ENCODE measurements at places on chromosomes 7 and 10. TPM values are rescaled to one million over a fixed set of nuclear protein-coding genes. Genes with fewer than 3 reads are reported as not detected.

DNA sequence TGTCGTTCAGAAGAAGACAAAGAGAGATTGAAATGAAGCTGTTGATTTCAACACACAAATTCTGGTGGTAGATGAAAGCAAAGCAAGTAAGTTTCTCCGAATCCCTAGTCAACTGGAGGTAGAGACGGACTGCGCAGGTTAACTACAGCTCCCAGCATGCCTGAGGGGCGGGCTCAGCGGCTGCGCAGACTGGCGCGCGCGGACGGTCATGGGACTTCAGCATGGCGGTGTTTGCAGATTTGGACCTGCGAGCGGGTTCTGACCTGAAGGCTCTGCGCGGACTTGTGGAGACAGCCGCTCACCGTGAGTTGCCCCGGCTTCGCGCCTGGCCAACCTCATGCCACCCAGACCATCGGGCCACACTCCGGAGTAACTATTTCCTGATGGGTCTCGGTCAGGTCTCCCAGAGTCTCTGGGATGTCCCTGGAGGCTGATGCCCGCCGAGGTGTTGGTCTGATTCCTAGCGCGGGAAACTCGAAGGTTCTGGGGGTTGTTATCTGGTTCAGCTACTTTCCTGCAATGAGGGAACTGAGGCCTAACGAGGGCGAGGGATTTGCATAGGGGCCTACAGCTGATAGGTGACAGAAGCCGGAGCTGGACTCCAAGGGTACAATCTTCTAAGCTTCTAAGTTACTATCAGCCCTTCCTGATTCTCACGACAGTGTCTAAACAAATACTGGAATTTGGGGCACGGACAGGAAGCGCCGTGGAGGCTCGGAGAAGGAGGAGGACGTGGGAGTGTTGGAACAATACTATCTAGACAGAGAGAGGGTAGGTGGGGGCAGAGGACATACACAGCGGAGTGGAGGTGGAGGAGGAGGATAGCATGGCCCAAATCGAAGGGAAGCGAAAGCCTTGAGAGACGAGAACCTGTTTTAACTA, at the start of gene RPP30:
Gene RPP30, plus strand, starts transcription at position 209 of the 882 bp plus-strand sequence. Its CDS starts 13 bp downstream, at position 222.
- peak; percentile 93 for DNase-seq

DNA sequence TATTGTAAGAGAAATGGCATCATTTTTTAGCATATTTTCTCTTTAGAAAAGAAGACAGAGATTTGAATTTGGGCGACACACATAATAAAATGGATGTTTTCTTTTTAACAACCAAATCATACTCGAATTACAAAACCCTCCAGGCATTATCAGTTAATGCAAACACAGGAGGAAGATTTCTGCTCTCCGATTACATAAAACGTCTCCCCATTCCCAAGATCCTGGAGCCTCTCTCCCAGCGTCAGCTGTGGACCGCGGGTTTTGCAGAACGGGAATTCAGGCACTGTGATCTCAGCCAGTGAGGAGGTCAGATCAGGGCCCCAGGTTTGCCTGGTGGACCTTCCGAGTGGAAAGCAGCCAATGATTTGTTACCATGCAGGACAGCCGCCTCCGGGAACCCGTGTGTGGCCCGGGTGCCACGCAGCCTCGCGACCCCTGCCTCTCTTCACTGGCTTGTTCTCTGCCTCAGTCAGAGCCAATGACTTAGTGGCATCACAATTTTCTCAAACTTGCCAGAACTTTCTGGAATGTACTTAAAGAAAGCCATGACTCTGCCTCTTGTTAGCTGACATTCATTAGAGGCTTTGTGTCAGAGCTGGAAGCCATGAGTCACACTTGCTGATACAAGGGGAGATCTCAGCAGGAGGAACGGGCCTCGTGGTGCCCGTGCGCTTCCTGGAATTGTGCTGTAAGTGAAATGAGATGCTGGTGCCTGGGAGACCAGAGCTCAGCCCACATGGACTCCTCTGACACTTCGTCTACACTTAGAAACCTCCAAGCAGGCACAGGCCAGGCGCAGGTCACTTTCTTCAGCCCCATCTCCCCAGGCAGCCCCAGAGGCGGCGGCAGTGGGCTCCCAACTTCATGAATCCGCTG, 246.1 kb downstream of the KLF6 start:
- peak; percentile 99 for DNase-seq

DNA sequence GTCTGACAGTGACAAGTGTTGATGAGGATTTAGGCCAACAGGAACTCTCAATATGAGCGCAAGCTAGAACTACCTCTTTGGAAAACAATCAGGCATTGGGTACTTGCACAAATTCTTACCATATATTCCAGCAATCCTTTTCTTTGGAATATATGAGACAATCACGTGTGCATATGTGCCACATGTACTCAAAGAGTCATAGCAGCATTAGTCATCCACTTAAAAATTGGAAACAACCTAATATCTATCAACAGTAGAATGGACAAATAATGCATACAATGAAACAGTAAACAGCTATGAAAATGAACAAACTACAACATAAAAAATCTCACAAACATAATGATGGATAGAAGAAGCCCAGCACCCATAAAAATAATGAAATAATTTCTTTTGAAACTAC, 179.7 kb downstream of the GLI3 start:
- peak; percentile 31 for DNase-seq

- no peak for DNase-seq
Measured at GRCh38 chr7:83077328-83077727, 85.4 kb downstream of the PCLO start.

DNA sequence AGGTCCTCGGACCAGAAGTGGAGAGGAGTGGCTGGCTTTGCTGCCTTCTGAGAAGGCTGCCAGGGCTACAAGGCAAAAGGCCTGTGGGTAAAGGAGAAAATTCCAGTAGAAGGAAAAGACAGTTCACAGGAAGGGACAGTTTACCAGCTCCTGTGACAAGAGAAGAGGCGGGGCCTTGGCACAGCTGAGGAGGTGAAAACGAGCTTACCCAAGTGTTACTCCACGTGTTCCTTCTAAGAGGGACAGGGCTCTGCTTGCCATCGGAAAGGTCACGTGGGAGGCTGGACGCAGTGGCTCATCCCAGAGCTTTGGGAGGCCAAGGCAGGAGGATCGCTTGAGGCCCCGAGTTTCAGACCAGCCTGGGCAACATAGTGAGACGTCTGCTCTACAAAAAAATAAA, 129.4 kb upstream of the ZNF746 start:
- no peak for DNase-seq

GRCh38 chr7:88546808-88547207, 212.7 kb upstream of the ZNF804B start:
- peak; percentile 15 for DNase-seq

Gene SYT15B
- 1.9 TPM for total RNA-seq

Gene SVIL
- total RNA-seq = 6.6 TPM

Gene LBX1
- total RNA-seq = not detected

Gene ENTPD1
- total RNA-seq = not detected

GRCh38 chr10:124092860-124093773, at the start of gene CHST15:
CHST15 (minus strand) TSS chr10:124093598; CDS start chr10:124046212, 47,386 bp downstream.
- peak; percentile 38 for DNase-seq

Gene TUBAL3
- not detected for total RNA-seq

DNA sequence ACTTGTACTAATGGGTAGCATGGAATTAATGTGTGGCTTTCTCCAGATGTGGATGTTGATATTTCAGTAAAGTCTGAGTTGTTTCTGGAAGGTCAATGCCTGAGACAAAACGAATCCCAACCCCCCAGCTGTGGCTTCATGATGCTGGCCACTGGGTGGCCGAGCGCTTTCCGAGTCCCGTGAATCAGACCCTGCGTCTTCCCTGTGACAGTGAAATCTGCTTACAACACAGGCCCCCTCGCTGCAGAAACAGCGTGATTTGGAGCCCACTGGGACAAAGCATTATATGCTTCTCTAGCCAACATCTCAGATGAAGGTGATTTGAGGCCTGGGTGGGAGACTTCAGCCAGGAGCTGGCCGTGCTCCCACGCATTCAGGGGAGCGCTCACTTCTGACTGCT, 124.7 kb downstream of the WDR37 start:
- DNase-seq = no peak

DNA sequence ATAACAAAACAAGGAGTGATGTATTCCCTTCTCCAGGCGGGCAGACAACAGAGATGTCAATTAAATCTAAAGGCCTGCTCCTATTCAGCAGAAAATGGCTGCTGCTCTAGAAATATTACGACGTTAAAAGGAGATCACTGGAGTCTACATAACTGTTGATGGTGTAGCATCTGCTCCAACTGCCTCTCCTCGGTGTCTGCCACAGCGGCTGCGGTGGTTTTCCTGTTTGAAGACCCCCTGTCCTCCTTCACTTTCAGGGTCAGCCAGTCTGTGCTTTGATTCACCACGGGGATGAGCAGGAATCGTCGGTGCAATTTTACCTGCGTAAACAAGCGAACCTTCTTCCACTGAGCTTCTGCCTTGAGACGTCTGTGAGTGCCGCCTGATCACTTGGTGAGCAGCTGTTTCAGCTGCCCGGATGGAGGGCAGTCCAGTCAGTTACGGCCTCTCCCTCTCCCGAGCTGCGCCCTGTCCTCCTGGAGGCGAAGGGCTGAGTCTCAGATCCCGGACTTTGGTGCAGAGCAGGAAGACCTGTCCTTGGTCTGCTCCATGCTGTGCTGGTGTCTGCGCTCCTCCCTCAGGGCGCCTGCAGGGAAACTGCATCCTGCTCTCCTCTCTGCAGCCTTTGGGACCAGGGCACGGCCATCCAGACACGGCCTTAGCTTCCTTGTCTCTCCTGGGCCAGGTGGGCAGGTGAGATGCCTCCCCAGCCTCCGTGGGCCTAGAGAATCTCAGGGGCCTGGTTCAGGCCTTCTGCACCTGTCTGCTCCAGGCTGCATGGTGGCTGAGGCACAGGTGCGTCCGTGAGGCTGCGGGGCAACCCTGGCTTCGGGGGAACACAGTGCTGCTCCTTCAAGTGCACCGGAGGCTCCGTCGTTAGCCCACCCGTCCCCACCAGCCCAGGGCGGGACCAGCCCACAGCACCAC, 326.6 kb downstream of the ADARB2 start:
- DNase-seq = no peak

DNA sequence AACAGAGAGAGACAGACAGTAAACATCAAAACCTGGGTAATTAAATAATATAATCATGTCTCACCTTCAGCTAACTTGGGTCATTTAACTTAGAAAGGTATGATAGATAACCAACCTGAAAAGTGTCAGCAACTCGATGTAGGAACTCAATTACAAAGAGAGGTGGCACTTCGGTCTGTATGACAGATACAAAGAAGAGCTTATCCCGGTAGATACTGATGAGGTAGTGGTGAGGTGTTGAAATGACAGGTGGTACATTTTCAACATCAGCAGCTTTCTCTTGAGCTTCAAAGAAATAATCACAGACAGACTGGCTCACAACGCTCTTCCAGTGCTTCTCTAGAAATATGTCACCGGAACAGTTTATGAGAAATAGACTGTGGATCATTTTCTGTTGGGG, 12.6 kb downstream of the AP3M1 start:
- DNase-seq = no peak

GRCh38 chr10:100793055-100793454, 47.7 kb downstream of the PAX2 start:
- no peak for DNase-seq

Gene FBXL13
- total RNA-seq = 0.43 TPM

DNA sequence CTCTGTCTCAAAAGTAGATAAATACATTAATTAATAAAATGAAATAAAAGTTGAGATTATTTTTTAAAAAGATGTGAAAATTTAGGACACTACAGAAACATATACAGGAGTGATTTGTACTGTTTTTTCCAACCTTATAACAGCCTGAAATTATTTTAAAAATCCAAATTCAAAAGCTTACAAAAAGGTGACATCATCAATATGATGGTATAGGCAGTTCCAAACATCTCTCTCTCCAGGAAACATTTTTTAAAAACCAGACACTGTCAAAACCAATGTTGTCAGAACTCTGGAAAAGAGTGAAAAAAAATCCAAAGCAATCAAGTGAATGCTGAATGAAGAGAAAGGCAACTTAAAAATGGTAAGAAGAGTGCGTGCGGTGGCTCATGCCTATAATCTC, 76.7 kb downstream of the HHEX start:
- DNase-seq = no peak

Gene HKDC1
- 0.13 TPM for total RNA-seq

DNA sequence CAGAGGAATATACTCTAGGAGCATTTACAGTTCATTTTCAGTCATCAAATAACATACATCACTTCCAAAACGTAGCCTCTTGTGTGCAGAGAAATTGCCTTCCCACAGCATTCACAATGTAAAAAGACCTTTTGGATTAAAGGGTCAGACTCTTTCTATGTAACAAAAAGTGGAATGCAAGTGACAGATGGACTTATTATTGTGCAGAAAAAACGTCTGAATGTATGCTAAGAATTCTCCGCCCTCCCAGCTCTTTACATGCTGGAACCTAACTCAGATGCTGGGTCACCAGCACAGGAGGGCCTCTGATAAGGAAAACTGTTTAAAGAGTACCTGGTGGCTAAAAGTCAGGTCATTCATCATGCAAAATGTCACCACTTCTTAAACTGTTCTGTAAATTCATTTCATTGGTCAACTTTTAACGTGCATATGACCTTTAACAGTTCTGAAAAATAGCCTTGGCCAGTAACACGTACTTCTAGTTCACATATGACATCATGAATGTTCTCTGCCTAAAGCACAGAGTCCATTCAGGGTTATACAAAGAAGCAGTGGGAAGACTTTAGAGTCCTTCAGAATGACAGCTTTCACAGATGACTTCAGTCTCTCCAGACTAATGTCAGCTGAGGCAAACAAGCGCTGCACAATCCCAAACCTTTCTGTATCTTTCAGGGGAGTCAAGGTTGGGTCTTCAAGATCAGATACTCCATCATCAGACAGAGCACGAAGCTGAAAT, 58.6 kb downstream of the GSDME start:
- DNase-seq = no peak

DNA sequence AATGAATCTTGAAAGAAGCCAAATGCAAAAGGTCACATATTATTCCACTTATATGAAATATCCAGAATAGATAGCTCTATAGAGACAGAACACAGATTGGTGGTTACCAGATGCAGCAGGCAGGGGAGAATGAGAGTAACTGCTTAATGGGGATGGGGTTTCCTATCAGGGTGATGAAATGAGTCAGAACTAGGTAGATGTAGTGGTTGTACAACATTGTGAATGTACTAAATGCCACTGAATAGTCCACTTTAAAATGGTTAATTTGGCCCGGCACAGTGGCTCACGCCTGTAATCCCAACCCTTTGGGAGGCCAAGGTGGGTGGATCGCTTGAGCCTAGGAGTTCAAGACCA, 9.4 kb upstream of the SLC25A28 start:
- no peak for DNase-seq

Gene ASZ1
- not detected for total RNA-seq

GRCh38 chr7:27519793-27520469, 142.8 kb downstream of the HIBADH start:
- DNase-seq = no peak

Gene CNTNAP2
- total RNA-seq = not detected

- no peak for DNase-seq
Measured at GRCh38 chr10:88361995-88362807, 220.9 kb downstream of the RNLS start.

GRCh38 chr10:61998937-61999336, 97.4 kb downstream of the ARID5B start:
- no peak for DNase-seq

Gene ZNF777
- total RNA-seq = 10.4 TPM

DNA sequence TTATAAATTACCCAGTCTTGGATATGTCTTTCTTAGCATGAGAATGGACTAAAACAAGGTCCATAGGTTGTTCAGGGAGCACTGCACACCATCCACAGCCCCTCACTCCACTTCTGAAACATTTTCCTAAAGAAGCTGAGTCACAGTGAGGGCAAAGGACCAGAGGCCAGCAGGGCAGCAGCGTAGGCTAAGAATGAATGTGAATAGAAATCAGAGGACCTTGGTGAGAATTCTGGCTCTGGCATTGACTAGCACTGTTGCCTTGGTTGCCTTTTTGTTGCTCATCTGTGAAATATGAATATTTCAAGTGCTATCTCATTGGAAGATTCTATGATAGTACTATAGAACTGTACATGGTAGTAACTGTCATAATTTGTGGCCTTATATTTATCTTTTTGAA, 41.7 kb upstream of the TOMM7 start:
- DNase-seq = peak; percentile 69

Data from GM23248 (cell line).